Activated CD8-positive, alpha-beta memory T cell treated with anti-CD3 and anti-CD28 coated beads, Interleukin-2, amount 10 ng/mL, durations not matched to agents 7 days and 5 days (primary cell): ENCODE measurements at places on chromosomes 6 and 20.

GRCh38 chr20:4905613-4906012 lies 95.7 kb downstream of the SLC23A2 start:
- no peak for DNase-seq

DNA sequence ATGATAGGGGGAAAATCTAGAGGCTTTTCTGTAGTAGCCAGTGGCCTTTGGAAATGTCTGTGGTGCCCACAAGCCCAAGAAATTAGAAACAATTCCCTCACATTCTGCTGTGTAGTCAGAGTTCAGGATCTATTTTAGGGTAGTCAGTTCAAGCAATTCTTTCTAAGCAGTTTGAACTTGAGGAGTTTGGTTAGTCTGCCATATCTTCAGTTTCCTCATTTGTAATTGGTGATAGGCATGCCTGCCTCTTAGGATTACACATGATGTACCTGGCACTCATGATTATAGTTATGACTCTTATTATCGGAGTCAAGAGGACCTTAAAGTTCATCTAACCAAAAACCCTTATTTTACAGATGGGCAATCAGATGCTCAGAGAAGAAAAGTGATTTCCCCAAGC lies 21.2 kb upstream of the MEP1A start:
- DNase-seq = no peak

DNA sequence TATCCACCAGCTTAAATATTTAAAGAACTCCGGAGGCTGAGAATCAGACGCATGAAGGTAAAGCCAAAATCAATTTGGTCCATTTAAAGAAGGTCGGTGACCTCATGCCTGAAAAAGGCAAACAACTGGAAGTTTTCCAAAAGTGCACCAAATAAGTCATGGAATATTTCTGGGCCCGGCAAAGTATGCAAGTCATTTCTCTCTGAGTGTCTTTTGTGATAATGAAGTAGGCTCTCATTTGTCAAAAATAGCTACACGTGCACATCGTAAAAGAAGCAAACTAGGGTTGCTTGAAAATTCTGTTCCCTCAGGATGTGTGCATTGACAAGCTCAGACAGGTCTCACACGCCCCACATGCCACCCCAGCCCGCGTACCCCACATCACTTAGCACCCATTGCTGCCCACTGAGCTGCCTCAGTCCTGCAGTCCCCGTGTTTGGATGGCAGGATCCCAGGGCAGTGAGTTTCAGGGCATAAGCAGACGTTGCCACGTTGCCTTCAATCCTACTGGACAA lies 20.5 kb upstream of the PYGB start:
- no peak for DNase-seq

- no peak for DNase-seq
Observed at GRCh38 chr20:13403453-13403852, 182.4 kb downstream of the ISM1 start.

DNA sequence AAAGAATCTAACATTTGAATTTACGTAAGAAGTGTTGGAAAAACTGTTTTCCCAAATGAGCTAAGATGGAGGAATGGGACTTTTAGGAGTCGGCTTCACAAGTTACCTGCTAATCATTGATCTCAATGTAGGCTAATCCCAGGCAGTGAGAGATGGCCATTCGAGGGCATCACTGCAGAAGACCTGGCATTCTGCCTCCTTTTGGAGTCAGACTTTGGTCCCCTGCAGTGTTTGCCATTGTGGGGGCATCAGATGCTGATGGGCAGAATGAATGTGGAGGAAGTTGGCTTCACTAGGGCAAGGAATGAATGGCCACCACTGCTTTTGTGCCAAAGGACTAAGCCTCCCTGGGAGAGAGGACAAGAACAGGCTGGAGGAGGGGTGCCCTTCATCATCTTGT lies 55.7 kb upstream of the NKX2-2 start:
- DNase-seq = no peak

- no peak for DNase-seq
Observed at GRCh38 chr20:5621305-5621704, 128.9 kb upstream of the SHLD1 start.

- no peak for DNase-seq
Observed at GRCh38 chr20:46303176-46303956, 4.9 kb downstream of the CDH22 start.

DNA sequence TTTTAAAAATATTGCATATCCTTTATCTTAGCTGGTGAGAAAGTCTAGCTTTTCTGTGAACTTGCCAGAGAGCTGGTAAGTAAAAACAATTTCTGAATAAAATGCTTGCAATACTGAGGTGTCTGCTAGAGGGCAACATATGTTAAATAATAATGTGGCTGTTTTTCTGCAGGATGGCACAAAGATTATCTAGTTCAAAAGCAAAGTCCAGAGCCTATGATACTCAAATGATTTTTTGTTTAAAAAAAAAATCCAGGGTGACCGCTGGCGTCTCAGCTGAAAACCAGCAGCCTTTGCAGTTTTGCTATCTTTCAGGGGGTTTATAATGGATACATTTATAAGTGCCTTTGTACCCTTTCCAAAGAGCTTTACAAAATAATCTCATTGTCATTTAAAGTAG lies 194.9 kb downstream of the PHACTR1 start:
- DNase-seq = no peak

- no peak for DNase-seq
Observed at GRCh38 chr6:34093854-34094430, 51.9 kb downstream of the GRM4 start.

DNA sequence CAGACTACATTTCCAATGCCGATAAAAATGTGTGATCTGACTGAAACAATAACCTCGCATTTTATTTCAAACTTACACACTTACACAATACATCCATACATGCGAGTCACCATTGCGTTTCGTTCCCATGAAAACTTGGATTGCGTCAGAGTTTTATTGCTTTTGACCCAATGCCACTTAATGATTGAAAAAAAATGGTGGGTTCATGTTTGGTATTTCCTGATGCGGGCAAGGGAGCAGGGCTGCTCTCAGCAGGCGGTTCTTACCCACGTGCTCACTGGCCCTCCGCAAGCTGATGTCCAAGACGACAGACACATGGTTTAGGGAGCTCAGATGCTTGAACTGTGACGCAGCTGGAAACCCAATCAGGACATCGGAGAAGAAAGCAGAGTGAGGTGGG lies 281.0 kb upstream of the SULF2 start:
- DNase-seq = no peak

DNA sequence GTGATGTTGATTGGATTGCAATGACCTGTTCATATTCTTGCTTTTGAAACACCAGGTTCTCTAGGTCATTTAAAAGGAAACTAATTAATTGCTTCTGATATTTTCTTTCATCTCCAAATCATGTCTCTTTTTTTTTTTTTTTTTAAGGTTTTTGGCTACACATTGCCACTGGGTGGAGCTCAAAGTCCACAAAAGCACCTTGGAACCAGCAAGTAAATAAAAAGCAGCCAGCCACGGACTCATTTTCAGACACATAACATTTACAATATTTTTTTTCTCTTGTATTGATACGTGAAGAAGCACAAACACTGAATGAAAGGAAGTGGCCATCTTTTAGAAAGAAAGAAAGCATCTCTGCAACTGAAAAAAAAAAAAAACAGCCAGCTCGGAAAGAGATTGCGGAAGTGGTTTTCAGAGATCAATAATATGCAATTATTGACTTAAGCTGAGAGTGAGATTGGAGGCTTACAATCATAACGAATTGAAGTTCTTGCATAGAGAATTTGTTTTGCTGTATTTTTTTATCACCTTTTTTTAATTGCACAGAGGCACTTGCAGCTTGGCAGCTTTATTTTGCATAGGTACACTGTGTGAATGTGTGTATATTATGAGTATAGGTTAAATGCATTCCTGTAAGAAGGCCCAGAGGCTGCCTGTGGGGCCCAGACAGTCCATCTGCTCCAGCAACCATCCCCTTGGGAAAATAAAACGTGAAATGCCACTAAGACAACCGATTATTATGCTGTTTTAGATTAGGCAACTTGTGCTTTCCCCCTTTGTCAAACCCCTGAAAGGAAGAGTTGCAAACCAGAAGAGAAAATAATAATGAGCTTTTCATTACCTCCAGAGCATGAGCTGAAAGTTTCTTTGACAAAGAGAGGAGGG lies 28.2 kb downstream of the CGA start:
- DNase-seq = peak; percentile 60

DNA sequence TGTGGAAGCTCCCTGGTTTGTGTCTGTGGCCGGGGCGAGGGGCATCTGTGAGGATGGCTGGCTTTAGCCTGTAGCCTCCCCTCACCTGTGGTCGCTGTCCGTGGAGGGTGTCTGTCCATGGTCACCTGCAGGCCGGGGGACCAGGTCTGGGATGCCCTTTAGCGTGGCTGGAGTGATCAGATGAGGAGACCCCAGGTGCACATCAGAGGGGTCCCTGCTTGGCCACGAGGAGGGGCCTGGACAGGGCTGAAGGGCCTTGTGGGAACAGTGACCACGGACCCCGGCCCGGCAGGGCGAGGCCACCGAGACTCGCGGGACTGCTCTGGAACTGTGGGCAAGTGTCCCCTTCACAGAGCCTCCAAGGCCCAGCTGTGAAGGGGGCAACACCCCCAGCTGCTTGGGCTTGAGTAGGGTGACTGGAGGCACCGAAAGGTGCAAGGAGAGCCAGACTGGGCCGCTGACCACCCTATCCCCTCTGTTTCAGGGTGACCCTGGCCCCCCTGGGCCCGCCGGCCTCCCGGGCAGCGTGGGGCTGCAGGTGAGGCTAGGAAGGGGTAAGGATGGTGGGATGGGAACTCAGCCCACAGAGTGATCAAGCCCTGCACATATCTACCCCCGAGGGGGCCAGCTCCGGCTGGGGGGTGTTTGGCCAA lies 8.6 kb downstream of the COL9A3 start:
- DNase-seq = no peak

DNA sequence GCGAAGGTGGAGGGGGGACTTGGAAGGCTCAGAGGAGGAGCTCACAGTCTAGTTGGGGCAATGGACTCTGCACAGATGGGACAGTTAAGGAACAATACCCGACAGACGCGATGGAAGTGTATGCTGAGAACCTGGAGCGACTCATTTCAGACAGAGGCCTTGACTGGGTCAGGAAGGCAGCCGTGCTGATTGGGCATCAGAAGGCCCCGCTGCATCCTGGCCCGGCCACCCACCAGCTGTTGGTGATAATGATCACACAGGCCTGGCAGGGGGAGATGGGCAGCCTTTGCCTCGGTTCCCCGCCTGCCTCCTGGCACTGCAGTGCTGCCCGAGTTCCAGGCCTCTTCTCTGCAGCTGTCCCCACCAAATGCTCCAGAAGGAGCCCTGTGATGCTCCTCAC lies 62.4 kb downstream of the MDGA1 start:
- DNase-seq = no peak

GRCh38 chr6:120588424-120588823 lies 745.9 kb downstream of the TBC1D32 start:
- no peak for DNase-seq

DNA sequence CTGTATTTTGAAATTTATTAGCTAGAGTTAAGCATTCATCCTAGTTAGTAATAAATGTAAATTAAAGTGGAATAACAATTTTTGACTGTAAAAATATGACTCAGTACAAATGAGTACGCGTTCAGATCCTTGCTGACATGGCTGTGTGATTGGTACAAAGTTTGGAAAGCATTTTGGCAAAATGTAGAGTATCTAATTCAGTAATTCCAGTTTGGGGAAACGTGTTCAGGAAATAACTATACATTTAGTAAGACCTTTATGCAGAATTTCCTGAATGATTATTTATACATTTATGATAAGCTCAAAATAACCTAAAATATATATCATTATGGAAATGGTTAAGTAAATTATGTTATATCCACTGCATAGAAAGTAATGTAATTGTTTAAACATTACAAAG lies 8.0 kb downstream of the VTA1 start:
- no peak for DNase-seq

- DNase-seq = no peak
Observed at GRCh38 chr6:90890683-90891330, 303.9 kb upstream of the MAP3K7 start.

GRCh38 chr6:75183099-75183541 lies 22.7 kb downstream of the COL12A1 start:
- no peak for DNase-seq

DNA sequence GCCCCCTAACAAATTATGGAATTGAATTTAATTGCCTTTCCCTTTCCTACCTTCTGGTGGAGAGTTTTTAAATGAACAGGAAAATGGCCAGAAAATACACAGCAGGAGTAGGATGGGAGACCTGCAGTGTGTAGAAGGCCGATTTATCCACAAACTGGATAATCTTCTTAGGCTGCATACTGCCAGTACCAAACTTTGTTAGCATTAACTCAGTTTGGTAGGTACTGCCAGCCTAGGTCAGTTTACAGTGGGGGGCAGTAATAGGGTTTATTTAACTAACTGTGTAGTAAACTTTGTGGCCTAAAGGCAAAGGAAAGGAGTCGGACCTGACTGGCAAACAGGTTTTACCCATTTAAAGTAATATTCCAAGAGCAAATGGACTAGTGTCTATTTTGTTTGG lies 4.6 kb downstream of the NCOA3 start:
- no peak for DNase-seq

DNA sequence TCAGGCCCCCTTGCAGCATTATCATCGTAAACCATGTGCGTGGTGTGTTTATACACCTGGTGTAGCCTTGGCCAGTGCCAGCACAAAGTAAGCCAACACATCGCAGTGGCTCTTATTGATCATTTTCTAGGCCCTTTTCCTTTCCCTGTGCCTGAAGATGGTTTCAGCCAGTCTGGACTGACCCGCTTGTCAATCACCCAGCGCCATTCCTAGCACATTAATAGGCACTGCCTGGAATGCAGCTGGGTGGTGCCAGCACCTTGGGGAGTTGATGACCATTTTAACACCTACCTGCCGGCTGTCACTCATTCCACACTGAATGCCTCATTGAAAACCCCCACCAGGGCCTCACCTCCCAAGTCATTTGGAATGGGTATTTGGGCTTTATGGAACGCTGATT lies 4.9 kb upstream of the UQCC2 start:
- DNase-seq = no peak
